Activated naive CD4-positive, alpha-beta T cell (primary cell): ENCODE measurements at places on chromosomes 7 and 10.

GRCh38 chr10:46035923-46036849 is 5.8 kb upstream of the NCOA4 start:
- DNase-seq: no peak

DNA sequence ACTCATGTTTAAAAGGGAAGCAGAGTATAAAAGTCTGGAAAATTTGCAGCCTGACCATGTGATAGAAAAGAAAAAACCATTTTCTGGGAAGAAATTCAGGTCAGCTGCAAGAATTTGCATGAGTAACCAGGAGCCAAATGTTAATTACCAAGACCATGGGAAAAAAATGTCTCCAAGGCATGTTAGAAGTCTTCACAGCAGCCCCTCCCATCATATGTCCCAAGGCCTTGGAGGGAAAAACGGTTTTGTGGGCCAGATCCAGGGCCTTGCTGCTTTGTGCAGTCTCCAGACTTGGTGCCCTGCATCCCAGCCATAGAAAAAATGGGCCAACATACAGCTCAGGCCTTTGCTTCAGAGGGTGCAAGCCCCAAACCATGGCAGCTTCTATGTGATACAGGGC is 1019.6 kb upstream of the SORCS1 start:
- DNase-seq: no peak

DNA sequence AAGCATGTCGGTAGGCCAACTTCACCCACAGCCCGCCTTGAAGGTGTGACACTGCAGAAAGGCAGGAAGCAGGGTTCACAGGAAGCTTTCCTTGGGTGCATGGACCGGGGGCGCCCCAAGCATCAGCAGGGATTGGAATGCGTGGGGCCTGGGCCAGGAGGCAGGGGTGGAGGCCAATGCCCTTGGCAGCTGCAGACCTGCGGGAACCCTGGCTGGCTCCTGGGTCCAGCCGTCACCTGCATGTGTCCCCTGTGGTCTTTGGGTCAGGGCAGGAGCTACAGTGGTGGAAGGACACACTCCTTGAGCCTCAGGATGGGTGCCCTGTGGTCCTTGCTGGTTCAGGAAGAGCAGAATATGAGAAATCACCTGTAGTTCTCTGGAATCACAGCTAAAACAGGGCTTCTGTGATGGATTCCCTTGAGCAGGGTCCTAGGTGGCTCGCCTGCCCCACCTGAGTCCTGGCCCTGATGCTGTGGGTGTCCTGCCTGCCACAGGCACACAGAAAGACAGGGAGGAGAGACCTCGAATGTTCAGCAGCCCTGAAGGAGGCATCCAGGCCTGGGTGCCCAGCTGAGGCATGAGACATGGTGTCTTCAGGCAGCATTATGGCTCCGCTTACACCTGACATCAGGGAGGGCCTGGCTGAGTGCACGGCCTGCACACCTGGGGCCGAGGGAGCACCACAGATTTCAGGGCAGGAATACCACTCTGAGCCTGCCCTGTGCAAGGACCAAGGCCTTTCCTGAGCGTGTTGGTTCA is 15.1 kb downstream of the ANTXRL start:
- DNase-seq: no peak

DNA sequence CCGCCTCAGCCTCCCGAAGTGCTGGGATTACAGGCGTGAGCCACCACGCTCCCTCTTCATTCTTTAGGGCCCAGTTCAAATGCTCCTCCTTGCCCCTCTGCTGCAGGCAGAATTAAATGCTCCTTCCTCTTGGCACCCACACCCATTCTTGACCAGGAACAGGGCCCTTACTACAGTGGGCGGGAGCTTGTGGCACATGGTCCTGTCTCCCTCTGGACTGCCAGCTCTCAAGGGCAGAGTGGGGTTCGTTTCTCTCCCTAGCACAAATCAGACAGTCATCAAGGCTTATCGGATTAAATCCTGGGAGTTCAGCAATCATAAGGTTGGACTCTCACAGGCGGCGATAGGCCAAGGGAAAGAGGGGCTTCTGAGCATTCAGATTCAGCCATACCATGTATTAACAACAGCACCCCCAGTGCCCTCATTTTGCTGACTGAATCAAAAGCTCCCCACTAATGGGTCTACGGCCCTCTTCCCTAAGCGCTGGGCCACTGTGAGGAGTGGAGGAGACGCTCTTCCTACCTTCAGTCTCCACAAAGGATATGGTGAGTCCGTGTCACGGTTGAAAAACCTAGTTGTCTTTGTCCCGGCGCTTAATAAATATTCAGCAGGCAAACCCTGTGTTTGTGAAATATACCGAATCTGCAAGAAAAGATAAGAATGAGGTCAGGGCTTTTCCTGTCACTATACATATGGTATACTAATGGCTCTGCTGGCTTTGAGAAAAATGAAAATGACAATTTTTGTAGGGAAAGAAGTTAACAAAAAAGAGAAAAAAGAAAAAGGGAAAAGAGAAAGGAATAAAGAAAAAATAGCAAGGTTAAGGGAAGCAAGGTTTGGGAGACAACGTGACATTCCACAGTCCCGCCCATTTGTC is 107.4 kb downstream of the CLEC2L start:
- no peak for DNase-seq

GRCh38 chr7:100082978-100083377 is 1.5 kb upstream of the ZNF3 start:
- DNase-seq: no peak

DNA sequence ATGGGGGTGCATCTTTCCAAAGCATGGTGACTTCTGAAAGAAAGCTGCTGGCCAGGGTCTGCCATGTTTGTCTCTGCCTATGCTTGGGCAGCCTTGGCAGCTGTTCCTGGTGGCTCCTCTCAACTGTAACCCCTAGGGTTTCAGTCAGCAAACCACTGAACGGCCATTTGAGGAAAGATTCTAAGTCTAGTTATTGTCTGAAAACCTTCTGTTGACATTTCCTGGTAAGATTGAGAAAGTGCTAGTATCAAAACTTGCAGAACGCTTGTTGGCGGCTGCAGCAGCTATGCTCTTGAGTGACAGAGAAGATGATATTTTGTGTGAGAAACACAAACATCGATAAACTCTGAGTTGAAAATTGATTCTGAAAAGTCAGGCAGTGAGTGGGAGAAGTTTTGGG is 523.1 kb downstream of the LRMDA start:
- DNase-seq: no peak

GRCh38 chr7:150942001-150942590 is 36.0 kb downstream of the KCNH2 start:
- peak; percentile 16 for DNase-seq

- DNase-seq: peak; percentile 10
Measured at GRCh38 chr10:122298598-122299301, 27.7 kb downstream of the BTBD16 start.
